ENCODE measurements at places on chromosomes 3 and 15.

DNA sequence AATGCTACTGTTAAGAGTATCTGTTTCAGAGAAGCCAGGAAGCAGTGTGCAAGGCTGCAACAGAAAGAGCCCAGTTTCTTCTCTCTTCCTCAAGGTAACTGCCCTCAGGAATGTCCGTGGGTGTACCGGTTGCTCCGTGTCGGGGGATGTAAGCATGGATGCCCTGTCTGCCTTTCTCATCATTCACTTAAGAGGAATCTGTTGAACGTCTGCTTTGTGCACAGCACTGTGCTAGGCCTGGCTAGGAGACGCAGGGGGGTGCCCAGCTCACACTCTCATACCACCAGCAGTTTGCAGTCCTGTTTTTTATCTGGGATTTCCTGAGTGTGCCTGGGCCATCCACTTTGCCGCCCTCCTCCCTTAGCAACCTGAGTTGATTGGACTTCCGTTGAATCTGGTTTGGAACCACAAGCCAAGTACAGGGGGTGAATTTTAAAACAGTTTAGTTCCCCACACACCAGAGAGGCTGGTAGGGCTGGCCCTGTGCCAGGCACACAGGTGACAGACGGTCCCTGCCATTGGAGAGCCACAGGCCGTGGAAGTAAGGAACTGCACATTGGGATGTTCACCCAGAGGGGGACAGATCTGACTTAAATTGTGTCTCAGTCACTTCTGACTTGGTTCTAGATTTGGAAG, 11.2 kb downstream of the BOC start:
- no peak for DNase-seq

DNA sequence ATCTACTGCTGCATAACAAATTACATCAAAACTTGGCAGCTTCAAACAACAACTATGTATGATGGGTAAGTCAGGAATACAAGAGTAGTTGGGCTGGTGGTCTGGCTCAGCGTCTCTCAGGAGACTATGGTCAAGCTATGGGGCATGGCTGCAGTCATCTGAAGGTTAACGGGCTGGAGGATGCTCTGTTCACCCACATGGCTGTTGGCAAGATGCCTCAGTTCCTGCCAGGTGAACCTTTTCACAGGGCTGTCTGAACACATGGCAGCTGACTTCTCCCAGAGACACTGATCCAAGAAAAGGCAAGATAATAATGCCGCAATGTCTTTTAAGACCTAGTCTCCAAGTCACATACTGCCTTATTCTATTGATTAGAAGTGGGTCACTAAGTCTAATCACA, 63.7 kb downstream of the GPR176 start:
- no peak for DNase-seq

GRCh38 chr3:181328346-181328745, 338.8 kb upstream of the DNAJC19 start:
- no peak for DNase-seq

- DNase-seq, result no peak
Observed at GRCh38 chr3:150168698-150169097, 198.0 kb upstream of the PFN2 start.

DNA sequence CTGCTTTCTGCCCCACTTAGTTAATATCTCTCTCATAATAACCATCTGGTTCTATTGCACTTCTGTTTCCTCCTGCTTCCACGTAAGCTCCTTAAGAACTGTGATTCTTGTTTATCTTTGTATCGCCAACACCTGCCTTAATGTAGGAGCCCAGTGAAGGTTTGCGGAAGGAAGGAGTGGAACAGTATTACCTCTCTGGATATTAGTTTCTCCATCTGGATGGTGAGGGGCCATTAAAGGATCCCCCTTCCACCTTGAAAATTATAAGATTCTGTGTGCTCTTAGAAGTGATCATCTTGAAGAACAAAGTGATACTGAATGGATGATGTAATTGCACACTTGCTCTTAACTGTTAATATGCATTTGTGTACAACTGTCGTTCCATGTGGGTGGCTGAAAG, 2.2 kb downstream of the CHRNA5 start:
- no peak for DNase-seq
